ENCODE measurements at places on chromosomes 3 and 15. TPM values are rescaled to one million over a fixed set of nuclear protein-coding genes. Genes with fewer than 3 reads are reported as not detected.

SH3GL3 gene
- 2.2 TPM for polyA plus RNA-seq

ZFYVE19 gene
- polyA plus RNA-seq, result 43.5 TPM

ANKRD63 gene
- polyA plus RNA-seq, result not detected

PROS1 gene
- polyA plus RNA-seq, result 5.4 TPM

ADAMTS7 gene
- 0.94 TPM for polyA plus RNA-seq

SLC2A2 gene
- polyA plus RNA-seq, result 0.05 TPM

PLSCR4 gene
- polyA plus RNA-seq, result 11.8 TPM

LRRC31 gene
- 0.07 TPM for polyA plus RNA-seq

DNA sequence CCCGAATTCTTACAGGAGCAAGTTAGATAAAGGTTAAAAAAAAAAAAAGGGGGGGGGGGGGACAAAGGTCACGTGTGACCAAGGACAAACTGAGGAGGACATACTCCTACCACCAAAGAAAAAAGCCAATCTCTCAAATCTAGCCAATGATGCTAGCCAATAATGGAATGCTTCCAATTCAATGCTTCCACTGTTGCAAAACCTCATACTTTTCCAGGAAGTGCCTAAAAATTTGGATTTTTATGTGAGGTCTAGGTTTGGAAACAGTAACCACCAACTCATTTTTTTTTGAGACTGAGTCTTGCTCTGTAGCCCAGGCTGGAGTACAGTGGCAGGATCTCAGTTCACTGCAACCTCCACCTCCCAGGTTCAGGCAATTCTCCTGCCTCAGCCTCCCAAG lies 11.4 kb downstream of the MSL2 start:
- DNase-seq, result no peak

- DNase-seq, result no peak
These were observed 182.6 kb upstream of the SLITRK3 start for GRCh38 chr3:165378761-165379160.

GRCh38 chr3:11610044-11610671 lies 33.6 kb downstream of the VGLL4 start:
- DNase-seq, result no peak

GRCh38 chr3:164470471-164470870 lies 607.8 kb downstream of the SI start:
- DNase-seq, result no peak

DNA sequence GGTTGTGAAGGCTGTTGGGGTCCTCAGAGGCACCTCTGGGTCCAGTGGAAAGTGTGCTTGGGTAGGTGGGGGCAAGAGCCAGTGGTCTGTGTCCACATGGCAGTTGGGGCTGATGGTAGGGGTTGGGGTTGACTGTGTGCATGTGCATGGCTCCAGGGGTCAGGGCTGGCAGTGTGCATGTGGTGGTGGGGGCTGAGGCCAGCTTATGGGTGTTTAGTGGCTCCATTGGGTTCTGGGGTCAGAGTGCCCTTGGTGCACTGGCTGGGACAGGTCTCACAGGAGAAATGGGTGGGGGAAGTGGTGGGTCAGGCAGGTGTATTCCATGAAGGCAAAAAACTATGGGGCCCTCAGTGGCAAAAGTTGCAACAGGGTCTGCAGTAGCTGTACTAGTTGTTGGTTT lies 97.9 kb downstream of the EDEM1 start:
- no peak for DNase-seq

DNA sequence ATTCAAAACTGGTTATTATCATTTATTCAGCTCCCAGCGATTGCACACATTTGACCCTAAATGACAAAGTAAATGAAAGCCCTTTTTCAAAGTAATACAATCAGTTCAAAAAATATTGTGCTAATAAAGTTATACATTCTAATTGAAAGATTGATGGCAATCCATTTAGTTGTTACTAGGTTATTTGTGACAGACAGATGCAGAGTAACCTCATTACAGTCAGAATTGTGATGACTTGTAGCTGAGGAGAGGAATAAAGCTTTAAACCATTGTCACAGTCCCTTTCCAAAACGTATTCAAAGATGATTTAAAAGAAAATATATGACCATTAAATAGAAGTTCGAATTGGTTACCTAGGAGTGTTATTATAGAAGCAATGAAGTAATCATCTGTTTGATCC lies 86.1 kb downstream of the ROBO2 start:
- DNase-seq, result no peak

GRCh38 chr3:9409981-9410854 lies 12.8 kb downstream of the SETD5 start:
- DNase-seq, result no peak

DNA sequence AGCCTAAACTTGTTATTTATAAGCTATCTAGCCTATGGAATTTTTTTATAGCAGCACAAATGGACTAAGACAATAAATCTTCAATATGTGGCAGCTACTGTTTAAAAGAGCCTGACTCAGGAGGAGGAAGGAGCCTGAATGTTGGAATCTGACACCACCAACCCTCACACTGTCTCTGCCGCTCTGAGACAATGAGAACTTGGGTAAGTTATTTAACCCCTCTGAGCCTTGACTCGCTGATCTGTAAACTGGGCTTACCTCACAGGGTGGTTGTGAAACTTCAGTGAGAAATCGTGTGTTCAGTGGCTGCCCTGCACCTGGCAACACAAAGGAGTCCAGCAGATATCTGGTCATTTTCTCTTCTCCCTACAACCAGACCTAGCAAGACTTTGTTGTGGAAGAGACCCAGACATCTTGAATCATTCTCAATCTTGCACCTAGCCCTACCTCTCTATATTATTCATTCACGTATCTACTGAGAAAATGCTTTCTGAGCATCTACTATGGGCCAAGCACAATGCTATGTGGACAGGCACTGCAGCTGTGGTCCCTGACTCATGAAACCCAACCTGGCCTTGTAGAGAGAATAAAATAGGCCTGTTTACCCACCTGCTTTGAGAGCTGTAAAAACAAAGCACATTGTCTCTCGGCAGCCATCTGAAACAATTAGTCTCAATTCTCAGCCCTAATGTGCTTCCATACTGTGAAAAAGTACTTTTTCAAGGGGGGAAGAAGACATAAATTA lies 81.9 kb upstream of the SLC25A36 start:
- no peak for DNase-seq

DNA sequence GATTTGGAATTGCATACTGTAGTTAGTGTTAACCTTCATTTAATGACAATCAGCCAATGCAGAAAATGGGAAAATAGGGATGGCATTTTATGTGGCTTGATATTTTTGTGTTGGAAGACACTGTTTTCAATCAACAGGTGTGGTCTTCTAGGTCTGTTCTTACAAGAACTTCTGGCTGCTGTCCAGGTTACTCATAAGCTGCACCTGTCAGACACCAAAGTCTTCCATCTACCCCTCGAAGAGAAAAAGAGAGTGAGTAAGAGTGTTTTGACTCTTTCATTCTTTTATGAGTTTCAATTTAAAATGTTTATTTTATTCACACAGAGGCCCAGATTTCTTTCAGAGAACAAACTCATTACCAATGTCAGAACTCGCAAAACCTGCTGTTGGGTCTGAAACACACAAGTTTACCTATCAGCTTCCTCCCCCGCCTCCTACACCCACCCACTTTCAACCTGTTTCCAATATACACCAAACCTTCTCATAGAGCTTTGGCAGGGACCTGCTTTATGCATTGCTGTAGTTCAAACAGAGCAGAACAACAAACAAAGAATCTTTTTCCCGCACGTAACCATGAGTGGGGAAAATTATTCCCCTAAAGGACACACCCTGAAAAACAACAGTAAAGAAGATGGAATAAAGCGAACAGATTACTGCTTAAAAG lies 767.7 kb upstream of the ALCAM start:
- DNase-seq, result no peak

DNA sequence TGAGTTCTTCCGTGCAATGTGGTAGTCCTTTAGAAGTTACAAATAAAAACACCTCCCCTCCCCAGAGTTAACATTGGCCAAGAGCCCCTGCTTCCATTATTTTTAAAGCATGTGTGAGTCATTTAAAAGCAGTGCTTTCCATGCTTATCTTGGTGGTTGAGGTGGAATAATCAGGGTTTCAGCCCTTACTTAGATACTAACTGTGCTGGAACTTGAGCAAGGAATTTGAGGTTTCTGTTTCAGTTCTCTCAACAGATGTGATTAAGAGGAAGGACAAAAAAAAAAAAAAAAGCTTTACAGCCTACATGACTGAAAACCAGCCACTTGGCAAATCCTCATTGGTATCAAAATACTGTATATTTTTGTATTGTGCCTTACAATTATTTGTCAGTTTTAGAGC lies 64.5 kb downstream of the CGNL1 start:
- DNase-seq, result no peak

GRCh38 chr3:144060881-144061280 lies 89.3 kb downstream of the DIPK2A start:
- no peak for DNase-seq

DNA sequence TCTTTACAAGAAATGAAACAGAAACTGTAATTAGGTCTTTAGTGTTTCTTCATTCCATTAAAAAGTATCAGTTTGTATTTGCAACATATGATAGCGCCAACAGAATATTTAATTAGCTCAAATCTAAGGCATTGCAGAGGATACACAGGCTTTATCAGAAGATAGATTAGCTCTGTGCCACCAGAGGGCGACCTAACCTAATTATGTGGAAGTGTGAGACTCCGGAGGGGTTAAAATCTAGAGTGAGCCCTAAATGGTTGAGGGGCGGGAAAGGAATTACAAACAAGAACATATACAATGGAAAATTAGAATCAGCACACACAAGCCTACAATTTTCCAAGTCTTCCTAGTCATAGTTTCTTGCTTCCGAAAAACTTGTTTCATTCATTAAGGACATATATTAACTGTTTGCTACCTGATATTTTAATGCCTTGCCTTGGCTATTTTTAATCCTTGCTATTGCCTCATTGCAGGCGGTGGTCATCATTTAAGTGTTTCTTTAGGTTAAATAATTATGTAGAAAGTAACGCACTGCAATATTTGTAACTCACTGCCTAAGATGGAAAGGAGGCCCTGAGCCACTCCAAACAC lies 18.0 kb upstream of the RYR3 start:
- DNase-seq, result peak; percentile 48
